ENCODE measurements at places on chromosomes 4 and X.
A peak's percentile ranks its signal among the peaks of the same experiment; 100 is the strongest.

GRCh38 chrX:29952016-29952415 lies 263.3 kb upstream of the MAGEB2 start:
- DNase-seq, result no peak

- no peak for DNase-seq
Measured at GRCh38 chr4:102842367-102842766, 15.0 kb upstream of the UBE2D3 start.

DNA sequence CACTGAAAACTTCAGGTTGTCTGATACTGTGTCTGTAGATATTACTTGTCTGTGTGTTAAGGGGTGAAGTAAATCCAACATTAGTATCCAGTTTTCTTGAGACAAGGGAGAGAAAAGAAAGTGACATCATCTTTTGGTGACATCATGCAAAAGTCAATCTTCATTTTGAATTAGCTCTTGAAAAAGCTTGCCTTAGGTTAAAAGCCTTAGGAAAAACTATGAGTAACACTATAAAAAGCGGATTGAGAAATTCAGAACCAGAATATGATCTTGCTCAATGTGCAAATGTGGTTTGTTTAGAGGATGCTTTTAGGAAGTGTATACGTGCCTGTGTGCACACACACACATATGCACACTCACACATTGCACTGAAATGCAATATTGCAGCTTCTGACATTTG lies 345.8 kb upstream of the CASK start:
- no peak for DNase-seq

DNA sequence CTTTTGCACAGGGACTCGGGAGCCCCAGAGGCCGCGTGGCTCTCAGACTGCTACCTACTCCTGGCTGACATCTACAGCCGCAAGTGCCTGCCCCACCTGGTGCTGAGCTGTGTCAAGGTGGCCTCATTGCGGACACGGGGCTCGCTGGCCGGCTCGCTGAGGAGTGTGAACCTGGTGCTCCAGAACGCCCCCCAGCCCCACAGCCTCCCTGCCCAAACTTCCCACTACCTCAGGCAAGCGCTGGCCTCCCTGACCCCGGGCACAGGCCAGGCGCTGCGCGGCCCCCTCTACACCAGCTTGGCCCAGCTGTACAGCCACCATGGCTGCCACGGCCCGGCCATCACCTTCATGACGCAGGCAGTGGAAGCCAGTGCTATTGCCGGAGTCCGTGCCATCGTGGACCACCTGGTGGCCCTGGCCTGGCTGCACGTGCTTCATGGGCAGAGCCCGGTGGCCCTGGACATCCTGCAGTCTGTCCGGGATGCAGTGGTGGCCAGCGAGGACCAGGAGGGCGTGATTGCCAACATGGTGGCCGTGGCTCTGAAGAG lies 28.8 kb downstream of the SH3TC1 start:
- no peak for DNase-seq

DNA sequence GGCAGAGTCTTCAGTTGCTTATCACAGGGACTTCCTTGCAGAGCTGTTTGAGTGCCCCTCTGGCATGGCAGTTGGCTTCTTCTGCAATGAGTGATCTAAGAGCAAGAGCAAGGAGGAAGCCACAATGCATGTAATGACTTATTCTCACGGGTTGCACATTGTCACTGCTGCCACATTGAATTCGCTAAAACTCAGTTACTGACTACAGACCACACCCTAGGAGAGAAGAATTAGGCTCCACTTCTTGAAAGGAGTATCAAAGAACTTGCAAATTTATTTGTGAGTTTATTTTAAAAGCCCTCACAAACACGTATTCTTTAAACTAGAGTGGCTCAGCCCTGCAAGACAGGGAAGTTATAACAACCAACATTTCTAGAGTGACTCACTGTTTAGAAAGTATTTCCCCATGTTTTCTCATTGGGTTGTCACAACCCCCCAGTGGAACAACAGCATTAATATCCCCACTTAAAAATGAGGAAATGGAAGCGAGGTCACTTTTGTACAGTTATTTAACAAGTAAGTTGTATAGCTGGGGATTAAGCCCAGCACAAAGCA lies 32.4 kb upstream of the RBPJ start:
- DNase-seq, result no peak

GRCh38 chr4:132651196-132651595 lies 497.9 kb upstream of the PCDH10 start:
- no peak for DNase-seq

DNA sequence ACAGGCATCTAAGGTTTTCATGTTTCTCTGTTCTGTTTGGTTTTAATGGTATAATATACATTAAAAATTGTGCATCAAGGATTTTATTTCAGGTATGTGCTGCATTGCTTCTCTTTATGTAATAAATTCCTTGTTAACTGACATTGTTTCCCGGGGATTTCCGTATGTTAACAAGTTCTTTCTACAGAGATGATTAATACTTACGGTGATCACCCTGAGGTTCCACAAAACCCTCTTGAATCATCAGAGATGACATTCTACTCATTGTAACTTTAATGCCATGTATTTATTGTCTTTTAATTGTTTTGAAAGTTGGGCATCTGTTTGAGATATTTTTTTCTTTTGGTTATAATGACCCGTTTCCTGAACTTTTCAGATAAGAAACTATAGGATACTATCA lies 37.5 kb downstream of the ARHGAP10 start:
- DNase-seq, result no peak

GRCh38 chrX:51024106-51024696 lies 113.7 kb downstream of the BMP15 start:
- no peak for DNase-seq

DNA sequence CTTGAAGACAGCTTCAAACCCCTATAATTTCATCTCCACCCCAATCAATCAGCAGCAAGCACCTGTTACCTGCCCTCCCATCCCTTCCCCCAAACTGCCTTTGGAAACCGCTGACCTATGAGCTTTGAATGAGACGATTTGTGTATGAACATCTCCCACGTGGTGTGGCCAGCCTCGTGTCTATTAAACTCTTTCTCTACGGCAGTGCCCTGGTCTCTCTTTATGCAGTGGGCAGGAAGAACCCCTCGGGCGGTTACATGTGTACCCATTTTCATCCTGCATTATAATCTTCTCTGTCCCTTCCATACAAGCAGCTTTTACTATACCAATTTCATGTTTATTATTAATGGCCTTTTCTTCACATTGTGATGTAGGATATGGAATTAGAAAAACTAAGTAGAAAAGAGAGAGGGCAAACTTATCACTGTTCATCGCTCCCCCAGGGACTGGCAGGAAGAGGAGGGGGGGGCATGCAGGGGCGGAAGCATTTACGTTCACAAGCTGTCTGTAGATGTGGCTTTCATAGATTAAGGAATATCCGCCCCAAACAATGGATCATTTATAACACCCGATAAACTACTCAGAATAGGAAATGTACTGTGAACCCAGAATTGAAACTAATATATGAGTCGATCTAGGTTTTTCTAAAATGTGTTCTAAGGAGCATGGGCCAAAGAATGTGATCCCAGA lies 95.5 kb upstream of the ZNF518B start:
- DNase-seq, result no peak

GRCh38 chr4:79688691-79689090 lies 280.7 kb upstream of the GK2 start:
- no peak for DNase-seq

- peak; percentile 50 for DNase-seq
Measured at GRCh38 chr4:119627267-119628255, 1.0 kb downstream of the PDE5A start.

DNA sequence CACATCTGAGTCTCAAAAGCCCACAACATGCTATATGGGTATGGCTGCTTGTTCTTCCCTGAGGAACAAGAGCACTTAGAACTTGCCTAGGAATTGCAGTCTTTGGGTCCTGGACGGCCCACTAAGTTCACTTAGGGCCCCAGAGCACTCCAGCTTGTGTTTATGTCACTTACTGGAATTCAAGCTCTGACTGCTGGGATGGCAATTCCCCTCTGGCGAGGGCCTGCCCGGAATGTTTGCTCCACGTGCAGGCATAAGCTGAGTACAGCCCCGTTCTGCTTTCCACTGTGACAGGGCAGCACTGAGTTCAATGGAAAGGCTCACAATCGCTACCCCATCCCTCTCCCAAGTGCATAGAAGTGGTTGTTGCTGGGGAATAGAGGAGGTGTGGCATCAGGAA lies 25.9 kb upstream of the RASSF6 start:
- DNase-seq, result no peak

GRCh38 chr4:159159611-159160010 lies 56.7 kb downstream of the RAPGEF2 start:
- DNase-seq, result no peak

GRCh38 chr4:105122350-105122749 lies 24.3 kb upstream of the TET2 start:
- DNase-seq, result no peak

- DNase-seq, result no peak
Measured at GRCh38 chr4:13248621-13249298, 235.4 kb downstream of the RAB28 start.

DNA sequence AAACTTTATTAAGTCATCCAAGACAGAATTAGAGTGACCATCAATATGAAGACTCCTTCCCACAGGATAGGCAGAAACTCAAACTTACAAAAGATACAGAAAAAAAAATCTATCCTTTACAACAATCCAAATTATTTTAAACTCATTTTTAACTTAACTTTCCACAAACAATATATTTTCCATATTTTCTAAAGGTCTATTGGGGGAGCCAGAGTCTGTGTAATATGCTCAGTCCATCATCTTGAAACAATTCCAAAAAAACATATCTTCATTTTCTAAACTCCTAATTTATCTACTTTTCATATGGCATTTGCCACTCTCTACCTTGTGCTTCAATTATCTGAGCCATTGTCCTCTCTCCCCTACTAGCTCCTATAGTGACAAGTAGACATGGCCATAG lies 378.1 kb downstream of the PDGFC start:
- no peak for DNase-seq

GRCh38 chr4:78612398-78613178 lies 61.0 kb downstream of the ANXA3 start:
- no peak for DNase-seq

DNA sequence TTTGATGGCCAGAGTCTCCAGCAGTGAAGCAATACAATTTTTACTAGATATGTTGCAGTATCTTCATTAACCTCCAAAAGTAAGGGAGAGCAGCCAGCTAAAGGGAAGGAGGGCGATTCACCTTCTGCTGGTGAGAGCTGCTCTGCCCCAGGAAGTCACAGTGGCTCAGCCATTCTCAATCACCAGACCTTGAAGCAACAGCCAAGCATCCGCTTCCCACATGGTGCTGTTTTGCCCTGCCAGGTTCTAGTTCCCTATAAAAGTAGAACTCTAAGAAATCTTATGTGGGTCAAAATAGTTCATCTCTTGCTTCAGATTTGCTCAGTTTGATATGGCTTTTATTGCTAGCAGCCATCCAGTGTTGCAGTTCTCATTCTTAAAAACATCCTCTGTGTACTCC lies 166.8 kb downstream of the STIM2 start:
- DNase-seq, result no peak

GRCh38 chr4:182569561-182569960 lies 326.4 kb downstream of the TENM3 start:
- DNase-seq, result no peak

GRCh38 chr4:17058536-17058915 lies 160.1 kb upstream of the LDB2 start:
- DNase-seq, result no peak
